Dorsolateral prefrontal cortex (tissue), 122 donors: ENCODE measurements at places on chromosomes 6 and 20.

DNA sequence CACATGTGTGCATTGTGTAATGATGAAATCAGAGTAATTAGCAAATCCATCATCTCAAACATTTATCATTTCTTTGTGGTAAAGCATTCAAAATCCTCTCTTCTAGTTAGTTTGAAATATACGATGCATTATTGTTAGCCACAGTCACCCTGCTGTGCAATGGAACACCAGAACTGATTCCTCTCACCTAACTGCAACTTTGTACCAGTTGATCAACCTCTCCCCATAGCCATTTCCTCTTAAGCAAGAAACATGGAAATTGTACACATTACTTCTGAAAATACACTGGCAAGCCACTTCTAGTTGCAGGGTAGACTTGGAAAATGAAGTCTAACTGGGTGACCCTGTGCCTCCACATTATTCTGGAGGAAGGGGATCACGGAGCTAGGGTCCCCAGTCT, 58.1 kb upstream of the ESR1 start:
- no peak for DNase-seq

GRCh38 chr6:1317302-1317815, 5.5 kb downstream of the FOXQ1 start:
- no peak for DNase-seq

- no peak for DNase-seq
Observed at GRCh38 chr20:34172926-34173325, 60.9 kb upstream of the EIF2S2 start.

DNA sequence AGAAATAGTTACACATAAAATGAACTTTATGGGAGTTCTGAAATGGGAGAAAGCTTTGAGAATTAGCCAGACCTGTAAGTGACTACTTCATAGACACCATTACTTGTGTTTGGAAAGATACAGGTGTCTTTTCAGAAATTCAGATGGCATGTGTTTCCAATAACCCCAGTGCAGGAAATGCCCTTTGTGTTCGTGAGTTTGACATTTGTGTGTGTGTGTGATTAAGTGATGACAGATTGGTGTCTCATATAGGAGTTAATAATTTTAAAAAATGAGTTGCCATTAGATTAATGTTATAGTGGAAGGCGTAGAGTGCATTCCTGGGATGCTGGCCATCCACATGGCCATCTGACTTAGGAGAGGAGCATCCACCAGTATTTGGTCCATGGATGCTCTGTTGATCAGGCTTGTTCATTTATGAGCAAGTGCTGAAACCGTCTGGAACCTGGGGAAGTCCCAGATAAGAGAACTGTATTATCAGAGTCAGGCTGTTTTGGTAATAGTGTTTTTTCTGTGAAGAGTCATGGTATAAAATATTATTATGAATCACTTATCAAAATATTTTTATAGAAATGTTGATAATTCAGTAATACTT, 3.1 kb downstream of the STK4 start:
- DNase-seq, result no peak

GRCh38 chr20:9949563-9949962, 85.2 kb upstream of the ANKEF1 start:
- DNase-seq, result no peak

DNA sequence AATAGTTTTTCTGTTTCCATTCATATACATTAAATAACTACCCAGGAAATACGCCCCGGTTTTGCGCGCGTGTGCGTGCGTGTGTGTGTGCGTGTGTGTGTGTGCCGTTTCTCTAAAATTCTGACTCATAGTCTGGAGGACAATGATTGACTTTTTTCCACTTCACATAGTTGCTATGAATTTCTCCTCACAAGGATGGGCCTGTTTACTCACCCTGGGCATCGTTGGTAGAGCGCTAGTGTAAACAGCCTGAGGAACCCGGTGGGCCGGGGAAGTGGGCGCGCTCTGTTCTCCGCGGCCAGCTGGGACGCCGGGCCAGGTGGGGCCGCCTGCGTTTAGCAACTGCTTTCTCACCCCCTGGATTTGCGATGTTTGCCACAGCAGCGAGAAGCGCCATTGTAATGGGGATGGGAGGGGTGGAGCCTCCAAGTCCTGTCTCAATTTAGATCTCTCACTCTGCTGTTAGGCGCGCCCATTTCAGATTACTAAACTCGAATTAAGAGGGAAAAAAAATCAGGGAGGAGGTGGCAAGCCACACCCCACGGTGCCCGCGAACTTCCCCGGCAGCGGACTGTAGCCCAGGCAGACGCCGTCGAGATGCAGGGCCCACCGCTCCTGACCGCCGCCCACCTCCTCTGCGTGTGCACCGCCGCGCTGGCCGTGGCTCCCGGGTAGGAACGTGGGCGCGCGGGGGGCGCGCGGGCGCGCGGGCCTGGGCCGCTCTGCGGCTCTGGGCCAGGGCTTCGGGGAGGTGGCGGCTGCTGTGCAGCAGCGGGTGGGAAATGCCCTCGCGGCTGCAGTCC, at the start of gene CD109:
Gene CD109, plus strand, starts transcription at position 585 of the 803 bp plus-strand sequence. Its CDS starts 13 bp downstream, at position 598.
- DNase-seq, result no peak
